ENCODE measurements at places on chromosomes 7 and 10.

- no peak for DNase-seq
These were observed 21.9 kb upstream of the CREB3L2 start for GRCh38 chr7:138023618-138024342.

GRCh38 chr7:39624442-39624807 is 1.1 kb downstream of the RALA start:
- no peak for DNase-seq

DNA sequence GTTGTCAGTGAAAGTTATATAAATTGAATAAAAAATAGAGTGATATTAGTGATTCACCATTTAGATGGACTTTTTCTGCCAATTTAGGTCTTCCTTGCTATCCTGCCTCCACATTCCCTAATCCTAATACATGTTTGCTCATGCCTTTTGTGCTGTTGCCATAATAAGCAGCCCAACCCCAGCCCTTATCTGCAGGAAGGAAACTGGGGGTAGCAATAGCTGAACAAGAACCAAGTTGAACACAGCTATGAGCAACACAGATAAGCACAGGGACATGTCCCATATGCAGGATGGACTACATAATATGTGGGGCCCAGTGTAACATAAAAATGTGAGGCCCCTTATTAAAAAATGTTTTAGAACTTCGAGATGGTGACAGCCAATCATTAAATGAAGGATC is 91.2 kb upstream of the AHR start:
- no peak for DNase-seq

- DNase-seq = peak; percentile 96
These were observed 1.5 kb downstream of the STX1A start for GRCh38 chr7:73717991-73718405.

GRCh38 chr7:143467724-143468123 is 9.9 kb upstream of the TAS2R41 start:
- no peak for DNase-seq

DNA sequence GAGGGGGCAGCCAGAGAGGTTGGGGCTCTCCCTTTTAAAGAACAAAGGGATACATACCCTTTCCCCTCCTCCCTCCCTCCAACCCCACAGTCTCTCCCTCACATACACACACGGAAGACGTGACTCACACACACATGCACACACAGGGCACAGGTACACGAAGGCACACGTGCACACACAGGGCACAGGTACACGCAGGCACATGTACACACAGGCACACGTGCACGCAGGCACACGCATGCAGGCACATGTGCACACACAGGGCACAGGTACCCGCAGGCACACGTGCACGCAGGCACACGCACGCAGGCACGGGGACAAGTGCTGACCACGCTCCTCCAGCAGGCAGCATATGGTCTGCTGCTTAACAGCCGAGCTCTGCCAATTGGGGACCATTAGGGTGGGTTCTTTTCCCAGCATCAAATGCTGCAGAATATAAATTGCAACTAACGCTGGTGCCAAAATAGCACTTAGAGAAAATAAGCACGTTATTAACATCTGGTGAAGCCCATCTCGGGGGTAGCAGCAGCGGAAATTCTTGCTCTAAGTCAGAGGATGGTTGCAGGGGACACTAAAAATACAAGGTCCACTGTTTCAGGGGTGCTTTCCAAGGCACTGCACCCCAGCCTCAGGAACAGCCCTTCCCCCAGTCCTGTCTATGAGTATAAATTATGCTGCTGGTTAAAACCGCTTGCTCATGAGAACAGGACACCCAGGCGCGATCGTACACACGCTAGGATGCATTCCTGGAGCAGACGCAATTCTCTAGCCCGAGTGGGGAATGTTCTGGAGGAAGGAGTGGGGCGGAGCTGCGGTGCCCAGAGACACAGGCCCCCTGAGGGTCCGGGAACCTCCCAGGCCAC is 55.2 kb upstream of the TNRC18 start:
- DNase-seq = no peak

DNA sequence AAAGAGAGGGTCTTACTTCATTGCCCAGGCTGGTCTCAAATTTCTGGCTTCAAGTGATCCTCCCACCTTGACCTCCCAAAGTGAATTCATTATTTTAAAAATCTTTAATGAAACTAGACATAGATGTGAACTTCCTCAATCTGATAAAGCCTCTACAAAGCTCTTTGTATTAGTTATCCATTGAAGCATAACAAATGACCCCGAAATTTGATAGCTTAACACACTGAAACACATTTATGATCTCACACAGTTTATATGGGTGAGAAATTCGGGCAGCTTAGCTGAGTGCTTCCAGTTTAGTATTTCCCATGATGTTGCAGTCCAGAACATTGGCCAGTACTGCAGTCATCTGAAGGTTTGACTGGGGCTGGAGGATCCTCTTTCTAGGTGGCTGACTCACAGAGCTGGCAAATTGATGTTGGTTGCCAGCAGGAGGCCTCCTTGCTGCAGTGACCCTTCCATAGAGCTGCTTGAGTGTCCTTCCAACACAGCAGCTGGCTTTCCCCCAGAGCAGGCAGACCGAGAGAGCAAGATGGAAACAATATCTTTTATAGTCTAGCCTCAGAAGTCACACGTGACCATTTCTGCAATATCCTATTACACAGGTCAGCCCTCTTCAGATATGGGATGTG is 16.6 kb upstream of the WNT8B start:
- DNase-seq = peak; percentile 8

DNA sequence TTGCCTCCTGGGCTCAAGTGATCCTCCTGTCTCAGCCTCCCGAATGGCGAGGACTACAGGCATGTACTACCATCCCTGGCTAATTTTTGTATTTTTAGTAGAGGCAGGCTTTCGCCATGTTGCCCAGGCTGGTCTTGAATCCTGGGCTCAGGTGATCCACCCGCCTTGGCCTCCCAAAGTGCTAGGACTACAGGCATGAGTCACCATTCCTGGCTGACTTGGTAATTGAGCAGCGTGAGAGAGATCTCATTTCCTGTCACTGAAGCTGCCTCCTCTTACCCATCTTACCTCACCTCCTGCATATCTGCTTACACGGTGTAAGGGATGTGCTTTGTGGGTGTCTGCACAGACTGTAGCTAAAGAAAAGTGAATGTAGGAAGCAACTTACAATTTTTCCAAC is 9.7 kb downstream of the IFIT3 start:
- DNase-seq = peak; percentile 76

GRCh38 chr10:3887885-3888476 is 103.0 kb upstream of the KLF6 start:
- DNase-seq = peak; percentile 94

DNA sequence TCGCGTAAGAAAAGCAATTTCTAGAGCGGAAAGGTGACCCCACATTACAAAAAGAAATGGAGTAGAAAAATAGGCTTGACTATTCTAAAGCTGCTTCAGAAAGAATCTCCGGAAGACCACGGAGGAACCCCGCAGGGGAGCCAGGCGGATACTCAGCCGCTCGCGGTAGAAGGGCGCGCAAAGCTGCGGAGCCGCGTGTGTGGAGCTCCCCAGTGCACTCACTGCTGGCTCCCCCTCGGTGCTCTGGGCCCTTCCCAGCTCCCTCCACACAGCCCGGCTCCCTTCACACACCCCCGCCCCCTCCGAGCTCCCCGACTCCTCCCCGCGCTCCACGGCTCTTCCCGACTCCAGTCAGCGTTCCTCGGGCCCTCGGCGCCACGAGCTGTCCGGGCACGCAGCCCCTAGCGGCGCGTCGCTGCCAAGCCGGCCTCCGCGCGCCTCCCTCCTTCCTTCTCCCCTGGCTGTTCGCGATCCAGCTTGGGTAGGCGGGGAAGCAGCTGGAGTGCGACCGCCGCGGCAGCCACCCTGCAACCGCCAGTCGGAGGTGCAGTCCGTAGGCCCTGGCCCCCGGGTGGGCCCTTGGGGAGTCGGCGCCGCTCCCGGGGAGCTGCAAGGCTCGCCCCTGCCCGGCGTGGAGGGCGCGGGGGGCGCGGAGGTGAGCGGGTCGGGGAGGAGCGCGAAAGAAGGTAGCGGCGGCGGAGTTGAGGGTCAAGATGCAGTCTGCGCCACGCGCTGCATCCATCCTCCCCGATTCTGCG is at the start of gene STEAP2:
STEAP2 (plus strand) TSS at position 350 of the 758 bp plus-strand sequence. CDS start 13,343 bp downstream, outside the sequence.
- DNase-seq = peak; percentile 96

GRCh38 chr7:47782792-47783191 is 165.5 kb downstream of the PKD1L1 start:
- no peak for DNase-seq

GRCh38 chr7:139915864-139916716 is 87.0 kb downstream of the TBXAS1 start:
- peak; percentile 97 for DNase-seq

DNA sequence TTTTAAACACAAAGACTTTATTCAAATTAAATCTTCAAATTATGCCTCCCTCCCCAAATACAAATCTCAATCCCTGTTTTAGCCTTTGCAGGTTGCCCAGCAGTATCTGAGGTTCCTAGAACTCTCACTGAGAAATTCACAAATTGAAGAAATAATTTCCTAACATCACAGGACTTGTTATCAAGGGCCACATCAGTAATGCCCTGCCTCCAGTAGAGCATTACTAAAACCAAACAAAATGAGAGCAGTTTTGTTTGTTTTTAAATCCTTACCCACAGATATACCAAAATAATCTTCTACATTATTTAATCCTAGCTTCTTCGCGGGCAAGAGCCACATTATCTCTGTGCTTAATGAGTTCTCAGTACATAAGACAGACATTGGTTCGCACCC is 152.2 kb downstream of the SGMS1 start:
- DNase-seq = no peak

GRCh38 chr10:133451346-133451745 is 2.4 kb upstream of the SCART1 start:
- DNase-seq = no peak

- DNase-seq = no peak
These were observed 409.8 kb downstream of the LRMDA start for GRCh38 chr10:75841266-75841665.

DNA sequence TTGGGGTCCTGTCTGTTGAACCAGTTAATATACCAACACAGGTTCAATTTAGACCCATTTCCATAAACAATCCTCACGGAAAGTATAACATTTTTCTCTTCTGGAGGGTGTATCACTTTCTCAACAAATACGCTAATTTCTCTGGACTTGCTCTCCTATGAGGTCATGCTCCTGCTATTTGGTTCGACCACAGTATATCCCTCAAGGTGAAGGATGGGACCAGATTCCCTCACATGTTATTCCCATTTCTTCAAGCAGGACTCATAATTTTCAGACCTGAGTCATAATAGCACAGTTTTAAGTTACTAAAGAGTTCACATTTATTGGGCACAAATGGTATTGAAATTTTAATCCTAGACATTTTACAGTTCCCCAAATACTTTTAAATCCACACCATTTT is 57.2 kb downstream of the ADAM12 start:
- DNase-seq = peak; percentile 73
